ENCODE measurements at places on chromosomes 6 and 20.

DNA sequence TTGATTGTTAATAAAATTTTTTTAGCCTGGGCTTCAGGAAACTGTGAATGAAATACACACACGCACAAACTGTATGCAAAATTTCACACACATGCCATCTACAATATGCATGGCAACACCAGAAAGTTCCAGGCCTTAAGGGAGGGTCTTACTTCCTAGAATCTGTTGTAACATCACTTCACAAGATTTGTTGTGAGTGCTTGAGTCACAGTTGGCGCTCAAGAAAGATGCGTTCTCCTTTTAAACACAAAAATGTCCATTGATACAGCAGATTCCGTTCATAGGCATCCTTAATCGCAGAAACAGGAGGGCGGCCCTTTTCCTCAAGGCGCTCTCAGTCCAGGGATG is 485 bp upstream of the RTF2 start:
- no peak for DNase-seq

- no peak for DNase-seq
Measured at GRCh38 chr20:34970846-34971560, 15.3 kb downstream of the MYH7B start.

GRCh38 chr6:158684311-158684710 is 34.5 kb downstream of the SYTL3 start:
- DNase-seq, result no peak

DNA sequence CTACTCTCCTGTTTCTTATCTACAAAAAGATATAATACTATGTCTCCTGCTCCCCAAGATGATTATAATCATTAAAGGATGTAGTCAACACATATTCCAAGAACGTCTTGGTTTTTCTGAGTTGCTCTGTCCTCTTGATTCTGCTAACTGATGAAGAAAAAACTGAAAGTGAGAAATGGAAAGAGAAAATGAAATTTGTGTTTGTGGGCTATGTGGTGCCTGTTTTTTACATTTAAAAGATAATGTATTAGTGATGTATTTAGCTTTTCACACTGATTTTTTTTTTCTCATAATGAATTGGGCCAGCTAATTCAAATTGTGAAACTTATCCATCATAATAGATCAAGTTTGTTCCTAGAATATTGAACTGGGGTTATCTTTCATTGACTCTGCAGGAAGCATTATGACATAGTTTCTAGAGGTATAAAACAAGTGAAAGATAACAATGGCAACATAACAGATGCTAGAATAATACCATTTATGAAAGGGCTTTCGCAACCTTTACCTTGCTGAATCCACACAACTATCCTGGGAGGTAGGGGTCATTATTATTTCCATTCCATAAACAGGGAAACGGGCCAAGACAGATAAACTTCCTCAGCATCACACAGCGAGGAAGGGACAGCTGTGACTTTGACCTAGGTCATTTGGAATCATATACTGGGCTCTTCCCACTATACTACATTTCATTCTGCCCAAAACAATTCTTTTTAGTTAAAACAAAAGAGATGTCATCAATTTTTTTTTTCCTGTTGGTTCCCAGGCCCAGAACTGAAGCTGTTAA is 336.7 kb downstream of the GJA1 start:
- DNase-seq, result no peak

GRCh38 chr6:24856901-24857670 is 58.4 kb upstream of the ARMH2 start:
- no peak for DNase-seq

DNA sequence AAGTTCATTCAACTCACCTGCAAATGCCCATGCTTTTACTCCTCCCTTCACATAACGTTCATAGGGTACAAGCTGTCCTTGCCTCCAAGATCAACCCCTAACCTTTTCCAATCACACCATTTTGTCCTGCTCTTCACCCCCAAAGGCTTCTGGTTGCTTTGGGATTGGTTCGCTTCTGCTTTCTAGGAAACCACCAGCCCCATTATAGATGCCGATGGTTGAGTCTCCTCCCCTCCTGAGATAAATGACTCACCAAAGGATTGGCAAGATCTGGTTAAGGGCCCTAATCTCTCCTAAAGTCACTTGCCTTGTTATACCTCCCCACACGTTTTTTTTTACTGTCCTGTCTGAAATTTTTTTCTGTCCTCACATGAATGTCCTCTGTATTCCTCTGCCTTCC is 311.4 kb downstream of the HACE1 start:
- no peak for DNase-seq

DNA sequence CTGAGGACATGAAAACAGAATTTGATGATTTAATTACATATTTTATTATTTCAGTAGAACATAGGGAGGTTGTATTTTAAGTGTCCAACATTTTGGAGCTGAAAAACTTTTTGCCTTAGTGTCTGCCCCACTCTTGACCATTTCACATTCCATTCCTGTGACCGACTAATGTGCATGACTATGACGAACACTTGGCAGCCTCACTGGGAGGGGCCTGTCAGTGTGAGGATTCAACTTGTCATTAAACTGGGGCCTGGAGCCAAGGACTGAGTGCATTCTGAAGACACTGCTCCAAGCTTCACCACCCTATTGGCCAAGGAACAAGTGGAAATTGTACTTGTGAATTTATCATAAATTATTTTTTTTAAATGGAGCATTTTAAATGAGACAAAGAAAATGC is 661.3 kb downstream of the BCKDHB start:
- no peak for DNase-seq

- no peak for DNase-seq
Measured at GRCh38 chr6:2355150-2355549, 109.7 kb upstream of the GMDS start.

DNA sequence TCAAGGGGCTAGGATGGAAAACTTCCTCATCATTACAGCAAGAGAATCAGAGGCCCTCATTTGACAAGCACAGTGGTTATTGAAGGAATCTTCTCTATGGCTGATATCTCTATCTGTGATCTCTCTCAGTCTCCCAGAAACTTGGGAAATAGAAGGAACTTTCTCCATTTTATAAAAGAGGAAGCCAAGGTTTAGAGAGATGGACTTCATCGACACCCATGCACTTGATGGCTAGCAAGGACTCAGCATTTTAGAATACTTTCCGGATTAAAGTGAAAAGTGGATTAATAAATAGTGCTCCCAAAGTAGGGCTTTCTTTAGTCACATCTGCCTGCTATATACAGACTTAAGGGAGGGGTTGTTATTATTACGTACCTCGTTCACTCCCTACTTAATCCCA is 34.2 kb upstream of the TGM3 start:
- no peak for DNase-seq

DNA sequence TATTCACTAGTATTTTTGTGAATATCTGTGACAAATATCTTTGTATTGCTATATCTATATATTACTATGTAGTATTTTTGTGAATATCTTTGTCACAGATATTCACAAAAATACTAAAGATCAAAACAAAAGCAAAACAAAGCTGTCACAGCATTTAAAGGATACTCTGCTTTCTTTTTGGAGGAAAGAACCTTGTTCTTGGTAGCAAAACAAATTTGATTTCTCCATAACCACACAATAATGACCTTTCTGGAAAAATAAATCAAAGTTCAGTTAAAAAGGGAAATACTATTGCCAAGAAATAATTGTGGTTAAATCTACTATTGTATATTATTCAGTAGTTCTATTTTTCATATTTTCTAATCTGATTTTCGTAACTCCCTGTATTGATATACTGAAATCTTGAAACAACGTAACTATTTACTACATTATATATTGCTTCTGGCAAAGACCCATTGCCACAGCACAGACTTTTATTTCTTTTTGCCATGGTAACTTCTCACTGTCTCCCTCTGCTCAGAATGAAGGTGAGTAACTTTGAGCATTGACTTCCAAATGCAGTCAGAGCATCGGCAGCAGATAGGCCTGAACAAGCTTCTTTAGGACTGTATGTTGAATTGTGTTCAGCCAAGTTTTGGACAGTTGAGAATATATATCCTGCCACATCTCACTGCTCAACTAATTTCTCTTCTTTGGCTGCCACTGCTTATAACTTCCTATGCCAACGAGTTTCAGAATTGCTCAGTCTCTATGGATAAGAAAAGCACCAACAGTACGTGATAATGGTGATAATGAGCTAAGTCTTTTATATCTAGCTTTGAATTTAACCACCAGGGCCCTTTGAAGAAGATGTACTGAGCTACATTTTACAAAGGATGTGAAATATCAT is 1097.2 kb upstream of the GJE1 start:
- DNase-seq, result no peak

- DNase-seq, result no peak
Measured at GRCh38 chr6:57261926-57262325, 39.8 kb upstream of the RAB23 start.

DNA sequence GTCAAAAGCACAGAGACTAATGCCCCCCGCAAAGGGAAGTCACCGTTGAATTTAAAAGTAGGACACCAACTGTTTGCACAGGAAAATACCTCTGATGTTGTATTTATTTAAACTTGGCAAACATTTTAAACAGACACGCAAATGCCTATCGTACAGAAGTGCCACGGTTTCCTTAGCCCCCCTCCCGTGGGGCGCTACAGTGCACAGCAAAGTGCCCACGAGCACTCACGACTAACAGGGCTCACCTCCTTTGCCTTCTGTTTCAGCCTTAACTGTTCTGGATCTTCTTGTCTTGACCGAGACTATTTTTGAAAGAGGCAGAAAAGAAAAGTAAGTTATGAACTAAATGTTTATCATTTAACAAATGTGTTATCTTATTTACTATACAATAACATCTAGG is 67.8 kb downstream of the TAF4 start:
- no peak for DNase-seq

- DNase-seq, result no peak
Measured at GRCh38 chr20:16672299-16672698, 57.5 kb upstream of the SNRPB2 start.

DNA sequence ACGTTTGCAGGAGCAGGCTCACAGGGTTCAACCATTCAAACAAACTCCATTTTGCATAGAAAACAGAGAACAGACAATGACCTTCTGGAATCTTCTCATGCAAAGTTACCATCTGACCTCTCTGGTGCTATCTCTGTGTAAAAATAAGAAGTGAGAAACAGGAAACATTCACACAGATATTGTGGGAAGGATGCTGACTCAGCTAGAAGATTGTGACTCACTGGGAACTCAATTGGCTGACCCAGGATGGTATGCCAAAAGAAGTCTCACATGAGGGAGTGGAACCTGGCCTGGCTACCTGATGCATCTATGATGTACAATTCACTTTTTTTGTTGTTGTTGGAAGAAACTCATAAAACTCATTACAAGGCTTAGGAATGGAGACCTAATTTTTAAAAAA is 61.1 kb upstream of the TBX18 start:
- no peak for DNase-seq

DNA sequence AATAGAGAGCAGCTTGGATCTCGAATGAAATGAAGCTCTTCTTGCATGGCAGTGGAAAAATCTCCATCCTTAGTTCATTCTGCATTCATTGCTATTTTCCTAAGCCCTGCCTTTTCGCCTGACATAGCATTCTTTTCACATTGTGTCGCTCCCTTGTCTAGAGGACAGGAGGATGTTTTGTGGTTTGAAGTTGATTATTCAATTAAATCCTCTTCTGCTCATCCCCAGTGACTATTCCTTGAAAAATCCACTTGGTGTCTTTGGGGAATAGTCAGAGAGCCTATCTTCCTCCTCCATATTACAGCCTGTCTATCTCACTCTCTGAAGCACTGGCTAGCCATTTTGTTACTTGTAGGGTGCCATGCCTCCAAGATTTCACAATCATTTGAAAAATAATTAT is 161.2 kb downstream of the KLHL32 start:
- no peak for DNase-seq

- DNase-seq, result no peak
Measured at GRCh38 chr6:25218346-25218745, 60.8 kb upstream of the CARMIL1 start.

GRCh38 chr20:52171025-52171424 is 20.6 kb downstream of the ZFP64 start:
- no peak for DNase-seq

DNA sequence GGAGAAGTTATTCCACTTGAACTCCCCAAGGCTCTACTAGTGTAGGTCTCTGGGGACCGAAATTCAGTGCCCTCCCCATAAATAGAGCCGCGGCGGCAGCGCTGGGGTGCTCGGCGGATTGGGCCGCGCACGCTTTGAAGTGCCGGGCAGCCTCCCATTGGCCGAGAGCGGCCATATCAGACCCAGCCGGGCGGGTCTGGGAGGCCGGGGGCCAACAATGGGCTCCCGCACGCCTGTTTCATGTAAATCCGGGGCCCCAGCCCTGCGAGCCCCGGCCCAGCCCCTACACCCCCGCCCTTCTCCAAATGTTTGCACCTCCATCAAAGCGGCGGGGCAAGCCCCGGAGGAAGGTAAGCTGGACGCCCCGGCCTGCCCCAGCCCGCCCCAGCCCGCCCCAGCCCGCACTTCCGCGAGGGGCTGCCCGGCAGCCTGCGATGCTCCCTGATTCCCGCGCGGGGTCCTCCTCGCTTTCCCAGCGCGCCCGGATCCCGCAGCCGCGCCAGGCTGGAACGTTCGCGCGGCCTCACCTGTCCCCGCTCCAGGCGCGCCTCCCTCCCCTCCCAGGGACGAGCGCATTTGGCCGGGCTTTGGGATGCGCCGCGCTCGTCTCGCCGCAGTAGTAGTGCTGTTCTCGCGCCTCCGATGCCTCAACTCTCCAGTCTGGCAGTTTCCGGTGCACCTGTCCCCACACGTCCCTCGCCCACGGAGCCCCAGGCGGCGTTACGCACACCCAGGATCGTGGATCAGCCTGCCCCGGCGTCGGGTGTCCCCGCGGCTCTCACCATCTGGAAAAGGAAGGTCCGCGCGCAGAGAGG is at the start of gene TBXT:
Gene TBXT (minus strand): TSS at position 51 of the 815 bp plus-strand sequence. CDS start 260 bp downstream, outside the sequence.
- no peak for DNase-seq

DNA sequence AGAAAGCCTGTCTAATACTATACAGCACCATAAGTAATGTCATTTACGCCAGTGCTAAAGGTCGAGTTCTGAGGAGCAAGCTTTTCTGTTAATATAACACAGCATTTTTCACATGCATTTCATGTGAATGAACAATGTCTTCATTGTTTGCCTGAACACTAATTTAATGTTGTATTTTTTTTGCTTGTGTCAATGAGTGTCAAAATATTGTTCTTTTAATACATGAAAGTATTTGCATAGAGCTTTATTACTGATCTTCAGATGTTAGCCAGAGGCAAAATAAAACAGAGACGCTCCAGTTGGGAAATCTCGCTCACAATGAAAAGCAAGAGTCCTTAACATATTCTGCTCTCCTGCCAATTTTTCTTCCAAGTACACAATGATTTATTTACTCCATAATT is 151.8 kb downstream of the FOXC1 start:
- DNase-seq, result peak; percentile 37

DNA sequence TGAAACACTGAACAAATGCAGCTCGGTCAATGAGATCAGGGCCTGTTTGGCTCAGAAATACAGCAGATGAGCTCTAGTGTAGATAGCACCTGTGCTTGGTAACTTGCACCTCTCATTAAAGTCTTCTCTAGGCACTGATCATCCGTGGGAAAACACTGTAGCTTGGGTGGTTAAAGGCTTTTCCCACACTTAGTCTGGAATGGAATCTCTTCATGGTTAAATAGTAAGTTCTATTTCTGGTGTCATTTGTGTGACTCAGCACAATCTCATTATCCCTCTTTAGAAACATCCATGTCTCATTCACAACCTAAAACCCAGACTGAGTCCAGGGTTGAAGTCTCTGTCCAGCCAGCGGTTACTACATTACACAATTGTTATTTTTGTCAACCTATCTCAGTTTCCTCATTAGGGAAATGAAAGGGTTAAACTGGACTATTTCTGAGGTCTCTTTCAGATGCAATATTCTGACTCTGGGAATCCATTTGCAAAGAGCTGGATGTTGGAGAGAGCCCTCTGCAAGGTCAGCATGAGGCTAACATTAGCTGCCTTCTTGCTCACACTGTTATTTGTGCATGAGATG is 125.0 kb downstream of the ZDHHC14 start:
- no peak for DNase-seq

All from NCI-H2081 treated with DMSO at 0.1 percent for 48 hours (cell line).